CD4-positive, alpha-beta T cell treated with Interleukin-21 for 1 hour (primary cell): ENCODE measurements at places on chromosomes 11 and 22.

DNA sequence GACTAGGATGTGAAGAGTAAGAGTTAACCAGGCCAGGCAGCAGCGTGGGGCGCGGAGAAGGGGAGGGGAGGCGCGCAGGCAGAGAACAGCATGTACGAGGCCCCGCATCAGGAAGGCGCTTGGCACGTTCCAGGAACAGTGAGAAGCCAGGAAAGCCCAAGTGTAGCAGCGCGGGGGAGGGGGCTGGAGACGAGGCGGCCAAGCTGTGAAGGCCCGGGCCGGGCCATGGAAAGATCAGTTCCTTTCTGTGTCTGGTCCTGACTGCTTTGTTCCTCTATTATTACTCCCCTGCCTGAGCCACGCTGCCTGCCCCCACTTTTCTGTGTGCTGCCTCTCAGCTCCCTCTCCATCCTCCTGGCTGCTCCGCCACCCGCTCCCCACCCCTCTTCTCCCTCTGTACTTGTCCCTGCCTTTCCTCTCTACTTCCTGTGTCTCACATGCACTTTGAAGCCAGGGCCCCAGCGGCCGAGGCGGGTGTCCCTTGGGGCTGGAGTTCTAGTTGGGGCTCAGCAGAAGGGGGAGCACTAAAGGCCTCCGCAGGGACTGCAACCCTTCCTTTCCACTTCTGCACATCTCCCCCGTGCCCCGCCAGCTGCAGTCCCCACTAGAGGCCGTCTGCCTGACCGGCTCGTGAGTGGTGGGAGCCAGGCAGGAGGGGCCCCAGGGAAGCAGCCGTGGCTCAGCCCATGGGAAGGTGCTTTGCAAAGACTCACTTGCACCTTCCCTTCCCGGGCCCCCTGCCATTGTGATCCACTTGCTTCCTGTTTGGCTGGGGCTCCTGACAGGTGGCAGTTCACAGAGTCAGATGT, 63.7 kb downstream of the PRDM11 start:
- DNase-seq = no peak

GRCh38 chr11:130137999-130138398, 21.6 kb upstream of the ST14 start:
- no peak for DNase-seq

GRCh38 chr11:47329431-47329986, 23.0 kb downstream of the MYBPC3 start:
- no peak for DNase-seq

GRCh38 chr11:128184981-128185380, 402.4 kb downstream of the ETS1 start:
- no peak for DNase-seq

- no peak for DNase-seq
Observed at GRCh38 chr22:19238900-19239299, 52.6 kb downstream of the CLTCL1 start.

DNA sequence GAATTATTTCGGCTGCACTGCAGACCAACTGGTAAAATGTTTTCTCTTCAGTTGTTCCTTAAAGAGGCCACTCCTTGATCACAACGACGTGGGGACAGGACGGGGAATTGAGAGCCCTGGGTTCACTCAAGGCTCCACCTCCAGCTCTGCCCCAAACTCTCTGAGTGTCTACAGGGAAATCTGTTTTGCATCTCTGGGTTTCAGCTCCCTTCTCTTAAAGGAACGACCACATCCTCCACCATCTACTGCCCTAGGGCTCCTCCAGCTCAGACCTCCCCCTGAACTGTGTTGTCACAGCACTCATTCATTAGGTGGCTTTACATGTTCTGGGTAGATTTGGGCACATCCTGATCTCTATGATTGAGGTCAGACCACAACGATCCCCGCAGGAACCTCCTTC, 5.1 kb upstream of the PPFIA1 start:
- DNase-seq = no peak

DNA sequence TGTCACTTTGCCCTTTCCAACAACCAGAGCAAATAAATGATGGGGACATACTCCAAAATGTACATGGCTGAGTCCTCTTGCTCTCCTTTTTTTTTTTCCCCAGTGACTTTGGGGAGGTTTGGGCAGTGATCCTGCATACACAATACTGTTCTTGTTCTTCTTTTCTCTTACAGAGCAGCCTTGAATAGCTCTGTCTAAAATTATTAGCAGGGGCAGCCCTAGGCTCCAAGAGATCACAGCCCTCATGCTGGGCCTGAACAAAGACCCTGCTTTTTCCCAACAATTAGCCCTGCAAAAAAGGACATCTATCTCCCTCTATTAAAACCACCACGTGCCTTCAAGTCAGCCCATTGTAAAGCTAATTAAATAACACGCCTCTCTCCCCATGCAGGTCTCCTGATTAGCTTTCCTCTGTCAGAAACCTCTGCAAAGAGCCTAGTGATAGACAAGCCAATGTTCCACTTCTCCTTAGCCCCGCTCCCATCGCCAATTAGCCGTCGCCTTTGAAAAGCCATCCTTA, 54.7 kb downstream of the ETS1 start:
- DNase-seq = no peak

DNA sequence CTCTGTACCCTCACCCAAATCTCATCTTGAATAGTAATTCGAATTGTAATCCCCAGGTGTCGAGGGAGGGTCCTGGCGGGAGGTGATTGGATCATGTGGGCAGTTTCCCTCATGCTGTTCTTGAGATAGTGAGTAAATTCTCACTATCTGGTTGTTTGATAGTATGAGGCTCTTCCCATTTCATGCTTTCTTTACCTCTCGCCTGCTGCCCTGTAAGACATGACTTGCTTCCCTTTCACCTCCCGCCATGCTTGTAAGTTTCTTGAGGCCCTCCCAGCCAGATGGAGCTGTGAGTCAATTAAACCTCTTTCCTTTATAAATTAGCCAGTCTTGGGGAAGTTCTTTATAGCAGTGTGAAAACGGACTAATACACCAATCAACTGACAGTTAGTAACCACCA, 60.1 kb downstream of the FAM76B start:
- DNase-seq = no peak

GRCh38 chr11:118417801-118418200, 16.4 kb downstream of the ATP5MG start:
- DNase-seq = no peak

GRCh38 chr11:94211261-94211830, 82.7 kb downstream of the PANX1 start:
- no peak for DNase-seq

- DNase-seq = no peak
Observed at GRCh38 chr11:10634407-10634806, 59.1 kb downstream of the IRAG1 start.

- DNase-seq = no peak
Observed at GRCh38 chr11:90423378-90423777, 200.5 kb upstream of the CHORDC1 start.

DNA sequence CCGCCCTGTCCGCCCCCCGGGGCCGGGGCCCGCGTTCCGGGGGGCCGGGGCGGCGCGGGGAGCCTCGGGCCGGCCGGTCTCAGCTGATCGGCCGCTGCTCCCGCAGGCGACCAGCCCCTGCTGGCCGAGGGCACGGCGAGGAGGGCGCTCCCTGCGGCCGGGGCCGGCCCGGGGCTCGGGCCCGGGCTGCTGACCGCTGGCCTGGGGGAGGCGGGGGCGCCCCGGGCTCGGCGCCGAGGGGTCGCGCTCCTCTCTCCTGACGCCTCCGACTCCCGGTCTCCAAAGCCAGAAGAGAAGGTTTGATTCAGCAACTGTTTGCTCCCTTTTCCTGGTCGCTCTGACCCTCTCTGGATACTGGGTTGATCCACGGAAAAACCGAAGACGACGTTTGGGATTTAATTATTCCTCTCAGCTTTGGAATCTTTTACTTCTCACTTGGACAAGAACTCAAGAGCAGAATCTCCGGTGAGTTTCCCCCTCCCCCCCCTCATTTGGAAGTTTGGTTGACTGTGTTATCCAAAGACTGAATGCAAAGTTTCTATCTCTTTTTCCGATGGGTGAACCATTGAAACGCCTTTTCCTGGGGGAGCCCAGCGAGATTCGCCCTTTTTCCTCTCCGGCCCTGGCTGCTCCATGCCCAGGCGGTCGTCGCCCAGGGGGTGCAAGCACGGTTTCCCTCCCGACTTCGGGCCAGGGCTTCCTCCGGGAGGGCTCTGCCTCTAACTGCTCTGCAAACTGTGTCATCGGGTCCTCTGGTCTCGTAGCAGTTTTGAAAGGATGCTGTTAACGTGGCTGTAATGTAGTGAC, 725 bp downstream of the KDM2A start:
- DNase-seq = no peak

DNA sequence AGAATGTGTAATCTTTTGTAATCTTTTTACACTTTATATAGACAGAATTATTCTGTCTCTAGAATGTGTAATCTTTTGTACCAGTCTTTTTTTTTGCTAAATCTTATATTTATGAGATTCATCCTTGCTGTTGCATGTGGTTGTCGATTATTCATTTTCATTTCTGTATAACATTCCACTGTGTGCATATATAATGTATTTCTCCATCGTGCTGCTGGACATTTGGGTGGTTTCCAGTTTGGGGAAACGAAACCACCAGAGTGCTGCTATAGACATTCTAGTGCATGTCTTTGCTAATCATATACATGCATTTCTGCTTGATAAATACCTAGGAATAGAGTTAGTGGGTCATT, 146.5 kb downstream of the GRIK4 start:
- no peak for DNase-seq

GRCh38 chr11:3642071-3642951, 519 bp upstream of the ART5 start:
- peak; percentile 82 for DNase-seq

DNA sequence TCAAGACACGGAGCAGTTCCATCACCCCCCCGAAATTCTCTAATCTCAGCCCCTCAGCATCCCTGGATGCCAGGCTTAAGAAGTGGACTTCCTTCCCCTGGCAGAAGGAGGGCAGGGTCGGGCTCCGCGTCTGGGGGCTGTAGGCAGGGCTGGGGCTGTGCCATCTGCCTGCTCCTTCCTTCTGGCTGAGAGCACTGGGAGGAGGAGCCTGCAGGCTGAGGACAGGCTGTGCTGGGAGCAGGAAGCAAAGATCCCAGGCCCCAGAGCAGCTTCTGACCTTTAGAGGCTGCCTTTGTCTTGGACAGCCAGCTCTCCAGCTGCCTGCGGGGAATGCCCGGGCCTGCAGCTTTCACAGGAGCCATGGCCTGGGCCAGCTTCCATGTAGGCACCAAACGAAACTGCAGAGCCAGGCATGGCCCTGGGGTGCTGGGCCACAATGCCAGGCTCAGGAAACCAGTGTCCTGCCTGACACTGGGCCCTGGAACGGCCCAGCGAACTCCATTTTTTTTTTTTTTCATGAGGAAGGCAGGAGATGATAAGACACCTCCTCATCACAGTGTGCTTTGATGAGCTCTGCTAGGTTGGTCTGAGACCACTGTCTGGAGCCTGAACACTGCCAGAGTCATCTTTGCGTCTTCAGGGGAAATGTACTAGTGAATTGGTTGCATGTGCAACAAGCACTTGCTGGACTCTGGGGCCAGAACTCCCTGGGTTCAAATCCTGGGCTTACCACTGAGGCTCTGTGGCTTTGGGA, 67.9 kb downstream of the MCM5 start:
- DNase-seq = no peak

DNA sequence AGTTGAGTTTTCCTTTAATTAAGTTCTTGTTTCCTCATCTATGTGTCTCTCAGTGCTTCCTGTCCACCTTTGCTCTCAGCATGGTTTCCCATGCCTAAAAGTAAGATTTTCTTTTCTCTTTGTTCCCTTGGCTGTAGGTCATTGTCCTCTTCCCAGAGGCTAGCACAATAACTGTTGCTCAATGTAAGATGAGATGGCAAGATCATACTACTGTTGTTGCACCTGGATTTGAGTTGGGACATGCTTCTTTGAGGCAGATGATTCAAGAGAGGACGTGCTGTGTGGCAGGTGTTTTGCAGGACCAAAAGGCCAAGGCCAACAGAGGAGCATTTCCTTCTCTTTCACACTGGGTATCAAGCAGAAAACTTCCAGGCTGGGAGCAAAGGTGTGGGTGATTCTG, 11.3 kb upstream of the NELL1 start:
- DNase-seq = no peak

- DNase-seq = no peak
Observed at GRCh38 chr22:42548597-42549330, 5.0 kb upstream of the SERHL2 start.

- DNase-seq = no peak
Observed at GRCh38 chr22:37419370-37419968, 7.8 kb downstream of the ELFN2 start.
